ENCODE measurements at places on chromosomes 13 and 19.
A peak's percentile ranks its signal among the peaks of the same experiment; 100 is the strongest.

GRCh38 chr13:40503011-40503410 lies 163.4 kb downstream of the FOXO1 start:
- DNase-seq = no peak

- DNase-seq = no peak
These were observed 20.5 kb downstream of the SMARCA4 start for GRCh38 chr19:10981252-10981895.

DNA sequence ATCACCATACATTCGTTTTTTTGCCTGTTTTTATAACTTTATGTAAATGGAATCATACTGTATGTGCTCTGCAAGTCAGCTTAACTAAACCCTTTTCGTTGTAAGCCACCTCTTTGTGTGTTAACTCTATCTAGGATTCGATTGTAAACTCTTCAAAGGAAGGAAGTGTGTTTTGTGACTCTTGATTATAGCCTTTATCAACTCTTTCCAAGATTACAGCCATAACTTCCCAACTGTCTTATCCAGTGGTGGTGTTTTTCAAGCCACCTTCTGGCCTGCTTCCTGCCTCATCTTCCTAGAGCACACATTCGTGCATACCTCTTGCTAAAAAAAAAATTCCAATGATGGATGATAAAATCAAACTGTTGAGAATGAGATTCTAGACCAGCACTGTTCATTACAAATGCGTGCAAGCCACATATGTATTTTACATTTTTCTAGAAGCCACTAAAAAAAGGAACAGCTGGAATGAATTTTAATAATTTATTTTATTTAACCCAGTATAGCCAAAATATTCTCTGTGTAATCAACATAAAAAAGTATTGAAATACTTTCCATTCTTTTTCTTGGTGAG lies 12.0 kb upstream of the FBXL3 start:
- DNase-seq = no peak

DNA sequence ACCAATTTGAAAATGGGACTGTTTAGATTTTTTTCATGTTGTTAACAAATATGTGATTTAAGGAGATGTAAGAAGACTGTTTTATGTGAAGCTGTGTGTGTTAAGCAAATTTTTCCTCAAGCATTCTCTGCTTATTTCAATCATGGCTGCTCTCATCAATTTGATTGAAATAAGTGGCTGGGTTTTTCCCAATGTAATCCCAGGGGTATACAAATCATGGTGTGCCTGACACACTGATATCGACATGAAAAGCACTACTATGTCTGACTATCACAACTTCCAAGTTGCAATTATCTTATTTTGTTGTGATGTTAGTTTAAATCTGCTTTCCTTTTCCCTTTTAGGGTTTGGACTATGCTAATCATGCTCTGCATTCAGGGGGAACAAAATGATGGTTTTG lies 283.7 kb downstream of the HS6ST3 start:
- DNase-seq = no peak

DNA sequence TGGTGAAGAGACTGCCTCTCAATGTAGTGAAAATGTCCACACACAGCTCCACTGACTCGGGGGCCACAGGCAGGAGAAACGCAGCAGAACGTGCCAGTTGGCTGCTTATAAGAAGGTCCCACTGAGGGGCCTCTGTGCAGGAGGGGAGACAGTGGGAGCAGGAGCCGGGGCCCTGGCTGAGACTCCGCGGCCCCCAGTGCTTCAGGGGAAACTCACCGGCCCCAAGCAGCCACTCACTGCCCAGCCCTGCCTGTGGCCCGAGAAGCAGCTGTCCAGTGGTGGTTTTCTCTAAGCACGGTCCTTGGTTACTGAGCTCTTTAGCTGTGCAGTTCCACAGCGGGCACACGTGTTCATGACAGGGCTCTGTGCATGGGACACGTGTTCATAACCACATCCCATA lies 91.9 kb upstream of the MCF2L start:
- no peak for DNase-seq

- DNase-seq = no peak
These were observed 137.6 kb downstream of the GPC6 start for GRCh38 chr13:93364166-93364565.

DNA sequence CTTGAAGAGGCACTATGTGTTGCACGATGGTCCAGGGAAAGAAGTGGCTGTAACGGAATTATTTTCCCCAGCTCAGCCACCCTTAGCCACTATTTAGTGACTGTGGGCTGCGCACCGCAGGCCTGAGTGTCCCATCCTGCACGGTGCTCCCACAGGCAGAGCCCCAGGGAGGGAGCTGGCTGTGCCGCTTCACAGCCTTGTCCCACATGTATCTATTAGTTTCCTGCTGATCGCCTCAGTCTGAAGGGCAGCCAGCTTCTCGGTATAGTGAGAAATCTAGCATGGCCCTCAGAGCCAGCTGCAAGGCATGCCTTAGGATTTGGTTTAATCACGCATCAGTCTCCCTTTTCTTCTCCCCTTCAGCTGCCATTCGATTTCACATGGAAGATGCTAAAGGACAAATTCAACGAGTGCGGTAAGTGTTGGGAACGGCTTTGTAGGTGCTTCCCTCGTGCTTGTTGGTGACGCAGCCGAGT lies 15.7 kb downstream of the PRAM1 start:
- no peak for DNase-seq

GRCh38 chr13:52162279-52163101 lies 3.1 kb upstream of the NEK3 start:
- no peak for DNase-seq

DNA sequence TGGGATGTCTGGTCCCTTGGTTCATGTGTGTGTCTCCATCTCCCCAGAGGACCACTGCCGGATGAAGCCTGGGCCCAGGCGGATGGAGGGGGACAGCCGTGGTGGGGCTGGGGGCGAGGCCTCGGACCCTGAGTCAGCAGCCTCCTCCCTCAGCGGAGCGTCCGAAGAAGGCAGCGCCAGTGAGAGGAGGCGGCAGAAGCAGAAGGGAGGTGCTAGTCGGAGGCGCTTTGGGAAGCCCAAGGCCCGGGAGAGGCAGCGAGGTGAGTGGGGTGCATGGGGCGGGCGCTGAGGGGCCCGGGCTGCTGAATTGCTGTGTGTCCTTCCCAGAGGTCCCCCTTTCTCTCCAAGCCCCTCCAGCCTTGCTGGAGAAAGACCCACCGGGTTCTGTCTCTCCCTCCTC lies 3.2 kb downstream of the CCDC106 start:
- DNase-seq = no peak

- DNase-seq = no peak
These were observed 40.5 kb downstream of the DZIP1 start for GRCh38 chr13:95603887-95604555.

DNA sequence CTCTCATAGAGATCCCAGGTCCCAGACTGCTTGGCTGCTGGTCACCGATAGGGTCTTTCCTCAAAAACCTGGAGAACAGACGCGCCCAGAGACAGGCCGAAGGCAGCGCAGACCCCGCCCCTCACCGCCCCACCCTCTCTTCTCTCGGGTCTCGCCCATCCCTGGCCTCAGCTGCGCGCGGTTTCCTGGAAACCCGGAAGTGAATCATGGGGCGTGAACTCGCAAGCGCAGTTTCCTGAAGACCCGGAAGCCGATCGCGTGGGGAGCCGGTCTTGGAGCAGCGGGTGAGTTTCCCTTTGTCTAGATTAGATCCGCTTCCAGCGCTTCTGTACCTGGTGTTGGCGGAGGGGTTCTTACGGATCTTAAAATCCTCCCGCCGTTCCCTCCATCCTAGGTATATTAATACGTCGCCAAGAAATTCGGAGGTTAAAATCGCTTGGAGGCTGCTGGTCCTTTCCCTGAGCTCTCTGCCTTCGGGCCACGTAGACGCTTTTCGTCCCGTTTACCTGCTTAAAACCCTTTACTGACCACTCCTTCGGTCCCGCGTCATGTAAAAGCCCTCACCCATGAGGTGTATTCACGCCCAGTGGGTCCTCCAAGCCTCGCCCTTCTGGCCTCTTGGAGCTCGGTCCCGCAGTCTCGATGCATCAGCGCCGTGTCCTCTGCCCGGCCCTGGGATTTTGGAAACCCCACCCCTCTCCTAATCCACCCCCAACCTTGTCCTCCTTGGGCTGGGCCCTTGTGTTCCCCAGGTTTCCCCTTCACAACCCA lies at the start of gene ZNF578:
Gene ZNF578, plus strand, starts transcription at position 230 of the 771 bp plus-strand sequence. CDS start 48,293 bp downstream, outside the sequence.
- DNase-seq = peak; percentile 75

DNA sequence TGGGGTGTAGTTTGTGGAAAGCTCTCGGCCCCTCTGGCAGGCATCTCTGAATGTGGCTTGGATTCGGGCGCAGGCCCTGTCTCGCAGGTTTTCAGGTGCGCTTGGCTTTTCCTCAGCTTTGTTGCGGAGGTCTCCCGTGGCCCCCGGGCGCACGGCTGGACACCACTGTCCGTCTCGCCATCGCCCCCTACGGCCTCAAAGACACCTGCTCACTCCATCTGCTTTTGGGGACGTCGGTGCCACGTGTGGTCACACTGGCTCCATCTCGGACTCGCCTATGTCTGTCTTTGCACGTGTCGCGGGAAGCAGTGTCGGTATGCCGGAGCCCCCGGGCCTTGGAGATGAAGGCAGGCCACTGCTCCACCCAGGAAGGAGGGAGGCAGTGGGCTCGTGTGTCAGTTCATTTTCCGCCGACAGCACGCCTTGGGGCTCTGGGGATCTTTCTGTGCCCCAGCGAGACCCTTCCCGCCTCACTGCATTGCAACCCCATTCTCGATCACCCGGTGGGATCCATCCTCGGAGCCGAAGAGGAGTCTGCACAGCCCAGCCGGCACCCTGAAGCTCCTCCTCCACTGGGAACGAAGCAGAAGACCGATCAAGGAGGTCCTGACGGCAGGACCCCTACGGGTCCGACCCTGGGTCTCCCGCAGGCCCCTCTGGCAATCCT lies 42.1 kb downstream of the ZNF146 start:
- DNase-seq = no peak

DNA sequence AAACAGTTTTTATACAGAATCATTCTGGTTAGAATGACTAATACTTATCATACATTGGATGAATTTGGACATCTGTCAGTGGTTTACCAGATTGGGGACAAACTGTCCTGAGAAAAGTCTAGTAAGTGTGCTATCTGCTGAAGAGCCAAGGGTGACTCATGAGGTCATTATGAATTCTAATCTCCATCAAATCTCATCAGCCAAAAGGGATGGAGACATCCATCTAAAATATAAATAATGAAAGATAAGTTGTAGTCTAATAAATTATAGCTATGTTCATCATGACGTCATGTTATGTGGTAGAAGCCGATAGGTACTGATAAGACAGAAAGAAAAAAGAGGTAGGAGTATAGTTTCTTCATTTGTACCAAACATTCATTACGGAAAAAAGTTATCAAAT lies 804.4 kb downstream of the PCDH9 start:
- DNase-seq = no peak

All from frontal cortex (tissue), 4 donors.